Mesothelial cell of epicardium (in vitro differentiated cells): ENCODE measurements at places on chromosomes 4 and X. TPM values are rescaled to one million over a fixed set of nuclear protein-coding genes. Genes with fewer than 3 reads are reported as not detected.

The CFAP97 gene
- total RNA-seq: 28.2 to 30.2 TPM (median 29.2 TPM) in 3 replicates

The CLNK gene
- total RNA-seq: not detected in 3 replicates

The GBA3 gene
- total RNA-seq: not detected in 3 replicates

The BEND2 gene
- total RNA-seq: not detected in 3 replicates

The ZFP42 gene
- total RNA-seq: 16.6 to 18.9 TPM (median 17.5 TPM) in 3 replicates

The ANKRD50 gene
- 72.0 to 76.5 TPM (median 73.1 TPM) in 3 replicates for total RNA-seq

The UGT2B15 gene
- 0.11 TPM in 1 of 3 replicates, not detected in the others for total RNA-seq

The USP17L19 gene
- total RNA-seq: not detected in 3 replicates

The GSX2 gene
- not detected in 3 replicates for total RNA-seq

The HSFX1 gene
- 1.9 to 2.1 TPM (median 2.0 TPM) in 3 replicates for total RNA-seq

The SMPX gene
- 2.7 to 3.5 TPM (median 3.1 TPM) in 3 replicates for total RNA-seq

The ASB12 gene
- 0.18 to 0.73 TPM (median 0.67 TPM) in 3 replicates for total RNA-seq

The SPIN2B gene
- total RNA-seq: 19.7 to 20.5 TPM (median 19.9 TPM) in 3 replicates

The KIT gene
- 7.4 to 10.6 TPM (median 8.0 TPM) in 3 replicates for total RNA-seq

The RHOXF1 gene
- 0.47 to 0.89 TPM (median 0.52 TPM) in 3 replicates for total RNA-seq

The GYG2 gene
- total RNA-seq: 60.8 to 68.1 TPM (median 62.8 TPM) in 3 replicates

The ZNF711 gene
- 54.1 to 55.1 TPM (median 54.2 TPM) in 3 replicates for total RNA-seq

The CD38 gene
- total RNA-seq: 0.20 to 0.22 TPM in 2 of 3 replicates, not detected in the other

The ADAM29 gene
- not detected in 3 replicates for total RNA-seq

The DOCK11 gene
- total RNA-seq: 53.6 to 58.2 TPM (median 56.7 TPM) in 3 replicates

The CXCL1 gene
- total RNA-seq: 0.47 to 0.77 TPM (median 0.74 TPM) in 3 replicates
